Thoracic aorta (tissue), 2 donors: ENCODE measurements at places on chromosomes 2 and 18. TPM values are rescaled to one million over a fixed set of nuclear protein-coding genes. Genes with fewer than 3 reads are reported as not detected.

DHX57 gene
- 11.9 TPM for total RNA-seq

FOXD4L1 gene
- 0.21 TPM for total RNA-seq

FEV gene
- not detected for total RNA-seq

UNC80 gene
- total RNA-seq: not detected

UBXN2A gene
- total RNA-seq: 18.8 TPM

INHA gene
- total RNA-seq: 1.6 TPM

DYNAP gene
- total RNA-seq: not detected

SMIM21 gene
- total RNA-seq: not detected

DYSF gene
- total RNA-seq: 13.0 TPM

AMER3 gene
- not detected for total RNA-seq

HAAO gene
- total RNA-seq: 33.7 TPM

SERPINB12 gene
- not detected for total RNA-seq

CD8B2 gene
- not detected for total RNA-seq

HNRNPA3 gene
- 60.1 TPM for total RNA-seq

GPBAR1 gene
- total RNA-seq: 4.2 TPM

TMX3 gene
- total RNA-seq: 57.4 TPM

IL1RL1 gene
- 32.8 TPM for total RNA-seq

IGFBP5 gene
- total RNA-seq: 2,105 TPM

G6PC2 gene
- not detected for total RNA-seq

CMPK2 gene
- 31.1 TPM for total RNA-seq
